Neural progenitor cell (in vitro differentiated cells): ENCODE measurements at places on chromosomes 11 and 22. TPM values are rescaled to one million over a fixed set of nuclear protein-coding genes. Genes with fewer than 3 reads are reported as not detected.

FBLN1 gene
- 84.3 and 163 TPM in 2 replicates for total RNA-seq

DNA sequence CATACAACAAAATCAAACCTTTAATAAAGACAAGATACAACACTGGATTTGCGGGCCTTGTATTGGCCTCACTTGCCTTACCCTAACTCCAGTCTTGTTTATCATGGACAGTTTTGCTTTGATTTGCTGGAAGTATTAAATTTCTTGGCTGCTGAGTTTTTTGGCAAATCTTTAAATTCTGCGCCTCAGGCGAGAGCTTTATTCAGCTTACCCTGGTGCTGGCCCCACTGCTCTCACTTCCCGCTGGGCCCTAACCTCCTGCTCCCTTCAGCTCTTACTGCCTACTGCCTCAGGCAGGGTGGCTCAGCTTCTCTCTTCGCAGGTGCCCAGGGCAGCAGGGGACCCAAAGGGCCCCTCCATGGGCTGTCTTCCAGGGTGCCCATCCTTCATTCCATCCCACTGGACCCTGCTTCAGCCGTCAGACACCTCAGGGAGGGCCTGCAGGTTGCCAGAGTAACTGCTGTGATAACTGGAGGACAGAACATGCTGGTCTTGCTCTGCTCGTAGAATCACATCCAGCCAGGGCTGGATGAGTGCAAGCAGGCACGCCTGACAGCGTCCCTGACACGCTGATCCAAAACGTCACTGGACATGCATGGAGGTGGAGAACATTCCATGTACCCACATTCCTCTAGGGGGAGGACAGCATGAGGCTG is 45.7 kb upstream of the TUB start:
- DNase-seq, result no peak

DNA sequence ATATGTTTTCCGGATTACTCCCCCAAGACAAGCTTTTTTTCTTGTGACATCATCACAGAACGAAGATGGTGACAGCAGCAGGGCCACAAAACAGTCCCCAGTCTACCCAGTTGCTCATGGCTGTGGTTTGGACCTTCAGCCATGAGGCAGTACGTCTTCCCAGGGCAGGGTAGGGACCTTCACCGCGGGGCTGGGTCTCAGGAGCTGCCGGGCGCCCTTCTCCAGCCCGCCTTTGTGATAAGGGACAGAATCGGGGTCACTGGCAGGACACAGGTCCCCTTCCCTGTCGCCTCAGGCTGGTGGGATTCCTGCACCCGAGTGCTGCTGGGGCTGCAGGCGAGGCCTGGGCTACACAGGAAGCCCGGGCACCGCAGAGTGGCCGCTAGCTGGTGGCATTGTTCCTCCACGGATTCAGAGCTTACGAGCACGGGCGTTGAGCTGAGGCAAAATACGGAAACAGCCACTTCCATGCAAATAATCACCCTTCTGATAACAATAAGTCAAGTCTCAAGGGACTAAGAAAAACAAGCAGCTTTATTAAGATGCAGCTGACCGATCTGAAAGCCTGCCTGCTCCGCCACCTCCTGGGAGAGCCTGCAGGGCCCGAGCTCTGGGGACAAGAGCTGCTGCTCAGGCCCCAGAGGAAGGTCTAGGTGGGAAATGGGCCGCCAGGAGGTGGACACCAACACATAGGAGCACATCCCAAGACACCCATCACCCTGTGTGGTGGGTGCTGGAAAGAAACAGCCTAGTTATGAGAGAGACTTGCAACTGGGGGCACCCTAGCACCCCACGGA is 12.3 kb downstream of the TBX1 start:
- DNase-seq, result no peak

MRGPRF gene
- total RNA-seq, result 0.56 and 3.5 TPM in 2 replicates

- no peak for DNase-seq
Measured at GRCh38 chr11:99325847-99326246, 305.1 kb downstream of the CNTN5 start.

DNA sequence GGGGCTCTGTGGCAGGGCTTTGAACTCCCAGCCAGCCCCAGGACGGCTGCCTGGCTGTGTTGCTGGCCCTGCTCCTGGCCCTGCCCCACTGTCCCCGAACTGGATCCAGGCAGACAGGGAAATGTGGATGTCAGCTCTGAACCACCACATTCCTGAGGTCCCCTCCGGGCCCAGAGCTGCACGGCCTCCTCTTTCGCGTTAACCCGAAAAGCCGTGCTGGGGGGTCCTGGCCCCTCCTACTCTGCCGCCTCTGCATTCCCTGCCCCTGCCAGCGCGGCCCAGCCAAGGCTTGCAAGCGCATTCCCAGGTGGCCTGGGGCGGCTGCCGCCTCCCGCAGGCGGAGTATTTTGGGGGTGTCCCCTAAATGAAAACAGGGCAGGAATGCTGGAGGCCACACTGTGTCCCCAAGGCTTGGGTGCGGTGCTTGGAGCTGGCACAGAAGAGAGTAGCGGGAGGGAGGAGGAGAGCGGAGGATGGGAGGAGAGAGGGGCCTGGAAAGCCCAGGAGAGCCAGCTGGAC is 5.4 kb downstream of the LINC01488 start:
- DNase-seq, result peak; percentile 34
